CD4-positive, alpha-beta memory T cell (primary cell): ENCODE measurements at places on chromosomes 12 and 14.

- DNase-seq = no peak
These were observed 62.8 kb upstream of the RFLNA start for GRCh38 chr12:124231980-124232653.

DNA sequence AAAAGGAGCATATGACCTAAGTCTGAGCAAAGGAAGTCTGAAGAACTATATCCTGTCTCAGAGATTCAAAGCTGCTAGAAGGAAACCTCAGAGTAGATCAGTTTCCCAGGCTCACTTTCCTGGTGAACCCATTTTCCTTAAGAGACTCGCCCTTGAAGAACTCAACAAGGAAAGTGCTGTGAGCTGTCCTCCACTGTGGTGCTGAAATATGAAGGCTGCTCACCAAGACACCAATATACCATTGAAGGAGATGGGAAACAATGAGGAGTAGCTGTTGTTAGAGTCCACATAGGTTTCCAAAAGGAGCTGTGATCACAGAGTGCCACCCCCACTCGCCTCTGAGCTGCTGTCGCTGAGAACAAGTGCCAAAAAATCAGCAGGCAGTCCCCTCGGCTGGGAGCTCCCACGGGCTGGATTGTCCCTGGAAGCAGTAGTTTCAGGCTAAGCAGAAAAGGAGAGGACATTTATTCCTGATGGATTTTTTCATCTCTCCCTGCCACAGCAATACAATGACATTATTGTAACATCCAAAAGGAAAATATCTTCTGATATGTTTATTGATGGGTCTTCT is 282.1 kb downstream of the RPS29 start:
- DNase-seq = no peak

DNA sequence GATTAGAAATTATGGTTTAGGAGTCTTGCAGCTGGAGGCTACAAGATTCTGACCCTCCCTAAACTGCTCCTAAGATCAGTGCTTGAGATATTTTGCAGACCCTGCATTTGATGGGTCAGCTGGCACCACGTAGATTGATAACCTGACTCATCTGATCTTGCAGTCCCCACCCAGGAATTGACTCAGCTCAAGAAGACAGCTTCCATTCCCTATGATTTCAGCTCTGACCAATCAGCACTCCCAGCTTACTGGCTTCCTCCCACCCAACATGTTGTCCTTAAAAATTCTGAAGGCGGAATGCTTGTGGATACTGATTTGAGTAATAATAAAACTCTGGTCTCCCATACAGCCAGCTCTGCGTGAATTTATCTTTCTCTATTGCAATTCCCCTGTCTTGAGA is 23.2 kb upstream of the MTHFD1 start:
- DNase-seq = no peak

DNA sequence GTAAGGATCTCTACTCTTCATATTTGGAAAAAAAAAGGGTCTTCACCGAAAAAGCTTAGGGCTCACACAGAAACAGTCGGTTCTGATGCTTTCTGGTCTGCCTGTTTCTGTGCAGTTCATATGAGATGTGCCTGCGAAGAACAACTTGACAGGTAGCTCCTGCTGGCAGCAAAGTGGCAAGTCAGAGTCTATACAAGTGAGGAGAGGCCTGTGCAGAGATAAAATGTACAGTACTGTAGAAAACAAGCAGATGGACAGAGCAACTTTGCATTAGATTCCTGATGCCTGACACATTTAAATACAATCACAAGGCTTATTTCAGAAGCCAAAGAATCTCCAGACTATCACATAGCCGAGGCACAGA is 936.0 kb downstream of the DIO2 start:
- DNase-seq = no peak

GRCh38 chr14:61103541-61104339 is 122.7 kb downstream of the SLC38A6 start:
- DNase-seq = no peak

- no peak for DNase-seq
These were observed 24.4 kb upstream of the TC2N start for GRCh38 chr14:91891721-91892220.

DNA sequence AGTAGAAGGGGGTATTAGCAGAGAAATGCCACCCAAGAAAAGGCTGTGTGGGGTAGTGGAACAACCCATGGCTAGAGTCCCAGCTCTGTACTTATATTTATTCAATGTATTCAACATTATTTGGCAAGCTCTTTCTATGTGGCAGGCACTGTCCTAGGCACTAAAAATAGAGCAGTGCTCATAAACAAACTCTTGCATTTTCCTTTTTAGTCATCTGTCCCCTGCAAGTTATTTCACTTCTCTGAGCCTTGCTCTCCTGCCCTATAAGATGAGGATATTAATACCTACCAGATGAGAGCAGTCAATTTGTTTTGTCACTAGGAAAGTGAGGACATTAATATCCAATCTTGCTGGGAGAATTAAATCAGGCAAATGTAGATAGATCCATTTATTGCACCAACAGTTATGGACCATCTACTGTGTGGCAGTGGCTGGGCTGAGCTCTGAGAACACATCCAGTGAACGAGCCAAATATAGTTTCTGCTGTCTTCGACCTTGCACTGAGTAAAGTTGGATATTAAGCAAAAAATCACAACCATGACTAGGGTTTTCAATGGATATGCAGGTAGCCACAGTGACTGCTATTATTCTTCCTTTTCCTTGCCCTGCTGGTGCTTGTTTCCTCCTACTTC is 314.3 kb upstream of the TBX3 start:
- no peak for DNase-seq

DNA sequence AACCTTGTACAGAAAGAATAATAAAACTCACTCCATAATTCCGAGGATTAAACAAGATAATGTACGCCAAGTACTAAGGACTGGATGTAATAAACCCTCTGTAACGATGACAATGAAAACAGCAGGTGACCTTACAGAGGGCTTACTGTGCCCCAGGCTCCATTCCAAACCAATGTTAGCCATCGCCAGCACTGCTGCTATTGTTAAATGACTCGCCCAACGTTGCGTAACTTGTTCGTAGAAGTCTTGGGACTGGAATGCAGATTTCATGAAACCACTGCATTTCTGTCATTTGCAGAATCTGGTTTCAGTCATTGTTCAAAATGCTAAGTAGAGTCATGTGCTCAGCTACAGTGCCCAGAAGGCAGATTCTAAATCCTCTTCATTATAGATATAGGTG is 728 bp upstream of the STON2 start:
- DNase-seq = no peak

GRCh38 chr14:64951724-64952123 is 9.2 kb upstream of the GPX2 start:
- DNase-seq = no peak

- DNase-seq = no peak
These were observed 259.6 kb upstream of the RGS6 start for GRCh38 chr14:71672596-71672995.

DNA sequence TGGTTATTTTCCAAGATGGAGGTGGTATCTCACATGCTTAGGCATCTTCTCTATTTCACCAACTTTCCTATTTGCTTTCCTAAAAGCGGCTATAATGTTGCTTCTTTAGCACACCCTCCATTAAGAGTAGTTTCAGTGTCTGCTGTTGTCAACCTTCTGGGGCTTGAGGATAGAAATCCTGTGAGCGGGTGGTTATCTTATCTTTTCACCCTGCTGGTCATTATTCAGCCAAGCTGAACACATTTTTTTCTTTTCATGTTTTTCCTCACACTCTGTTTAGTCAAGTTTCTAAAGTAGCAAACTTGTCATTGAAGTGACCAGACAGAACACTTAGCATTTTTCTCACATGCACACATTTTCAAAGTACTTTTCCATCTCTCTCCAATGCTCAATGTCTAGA is 104.5 kb downstream of the SLC8A3 start:
- DNase-seq = no peak

GRCh38 chr12:38983117-38983571 is 77.8 kb upstream of the CPNE8 start:
- no peak for DNase-seq

DNA sequence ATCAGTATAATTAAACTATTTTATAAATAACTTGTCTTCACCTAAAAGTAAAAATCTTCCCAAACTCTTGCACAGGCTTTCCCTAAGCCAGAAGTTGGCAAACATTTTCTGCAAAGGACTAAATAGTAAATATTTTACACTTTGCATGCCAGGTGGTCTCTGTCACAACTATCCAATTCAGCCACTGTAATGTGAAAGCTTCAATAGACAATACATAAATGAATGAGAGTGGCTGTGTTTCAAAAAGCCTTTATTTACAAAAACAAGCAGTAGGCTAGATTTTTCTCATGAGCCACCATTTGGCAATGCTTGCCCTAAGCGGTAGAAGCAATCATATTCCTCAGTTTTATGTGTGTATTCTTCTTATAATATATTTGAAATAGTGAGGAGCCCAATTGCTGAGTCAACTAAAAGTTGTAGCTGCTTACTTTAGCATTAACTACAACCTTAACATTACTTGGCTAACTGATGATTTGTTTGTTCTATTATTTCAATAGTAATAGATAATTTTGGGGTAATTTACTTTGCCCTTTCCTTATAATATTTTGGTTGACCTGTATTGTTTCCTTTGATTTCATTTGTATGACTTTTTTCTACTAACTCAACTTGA is 236.0 kb upstream of the SYT1 start:
- no peak for DNase-seq

GRCh38 chr14:20515846-20516245 is 10.5 kb downstream of the RNASE10 start:
- DNase-seq = no peak
